Right kidney (tissue), 9 donors: ENCODE measurements at places on chromosomes 12 and 14.

DNA sequence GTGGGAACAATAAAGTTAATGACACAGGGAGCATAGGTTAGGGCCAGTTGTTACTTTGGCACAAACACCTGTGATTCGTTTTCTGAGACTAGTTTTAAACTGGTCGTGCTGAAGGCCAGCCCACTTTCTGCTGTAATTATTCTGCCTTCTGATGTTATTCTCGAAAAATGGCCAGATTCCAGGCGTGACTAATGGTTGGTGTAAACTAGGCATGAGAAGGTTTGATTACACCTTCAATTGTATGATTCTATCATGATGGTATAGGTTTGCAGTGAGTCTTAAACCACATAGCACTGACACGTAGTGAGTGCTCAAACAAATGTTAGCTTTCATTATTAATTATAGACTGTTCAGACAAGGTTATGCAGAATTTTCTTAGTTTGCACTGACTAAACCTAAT is 39.0 kb downstream of the CKB start:
- DNase-seq = no peak

- DNase-seq = no peak
Measured at GRCh38 chr12:132137483-132138125, 6.5 kb downstream of the DDX51 start.

DNA sequence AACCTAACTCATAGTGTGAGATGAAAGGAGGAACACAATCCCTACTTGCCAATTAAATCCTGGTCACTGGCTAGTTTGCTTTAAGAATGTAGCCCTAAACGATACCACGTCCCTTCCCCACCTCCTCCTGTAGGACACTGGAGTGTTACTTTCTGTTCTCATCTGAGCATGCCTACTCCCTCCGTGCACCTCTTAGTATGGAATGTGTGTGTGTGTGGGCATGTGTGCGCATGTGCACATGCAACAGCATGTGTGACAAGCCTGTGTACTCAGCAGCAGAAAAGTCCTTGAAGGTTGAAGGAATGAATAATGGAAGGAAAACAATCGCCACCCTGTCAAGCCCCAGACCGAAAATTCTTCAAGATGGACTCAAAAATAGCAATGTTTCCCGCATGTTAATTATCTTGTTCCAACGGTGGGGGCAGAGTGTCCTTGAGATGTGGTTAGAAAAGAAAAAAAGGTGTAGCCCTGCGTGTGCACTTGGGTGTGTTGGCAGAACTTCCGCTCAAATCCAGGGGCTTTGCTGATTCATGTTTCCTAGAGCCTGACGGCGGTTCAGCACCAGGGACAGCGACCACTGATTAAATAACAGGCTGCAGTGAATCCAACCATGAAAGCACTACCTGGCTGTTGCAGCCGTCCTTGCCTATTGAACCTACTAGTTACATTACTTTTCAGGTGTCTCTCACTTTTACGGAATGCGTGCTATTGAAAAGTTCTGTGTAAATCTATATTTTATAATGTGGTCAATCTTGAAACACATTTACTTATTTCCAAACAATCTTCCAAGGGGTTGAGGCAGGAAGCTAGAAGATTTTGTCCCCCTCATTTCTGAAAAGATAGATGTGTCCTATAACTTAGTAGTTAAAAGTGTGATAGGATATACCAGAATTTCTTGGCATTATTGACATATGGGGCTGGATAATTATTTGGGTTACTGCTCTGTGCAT is 79.8 kb downstream of the SRRM4 start:
- DNase-seq = peak; percentile 13

DNA sequence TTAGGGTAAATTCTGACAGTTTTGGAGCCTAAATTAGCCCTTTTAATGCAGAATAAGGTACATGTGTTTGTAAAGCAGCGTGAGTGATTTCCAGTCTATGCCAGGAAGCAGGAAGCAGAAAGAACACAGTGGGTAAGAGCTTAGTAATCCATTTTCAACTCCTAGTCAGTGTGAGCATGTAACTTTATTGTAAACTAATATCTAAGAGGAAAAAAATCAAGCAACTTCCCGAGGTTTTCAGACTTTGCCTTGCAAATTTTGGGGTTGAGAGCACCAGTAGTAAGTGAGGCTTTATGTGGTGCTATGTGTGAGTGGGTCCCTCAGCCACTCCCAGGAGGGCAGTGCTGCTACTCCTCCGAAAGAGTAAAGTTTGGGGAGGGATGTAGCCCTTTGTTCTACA is 2.9 kb downstream of the CIPC start:
- DNase-seq = no peak

- DNase-seq = no peak
Measured at GRCh38 chr12:24138041-24138440, 188.6 kb upstream of the SOX5 start.

GRCh38 chr12:69653703-69654102 is 43.0 kb upstream of the LRRC10 start:
- DNase-seq = no peak

- DNase-seq = peak; percentile 82
Measured at GRCh38 chr12:6336079-6336888, 5.6 kb downstream of the TNFRSF1A start.

GRCh38 chr14:32846821-32847365 is 91.8 kb upstream of the NPAS3 start:
- no peak for DNase-seq
